ENCODE measurements at places on chromosomes 7 and 10.

DNA sequence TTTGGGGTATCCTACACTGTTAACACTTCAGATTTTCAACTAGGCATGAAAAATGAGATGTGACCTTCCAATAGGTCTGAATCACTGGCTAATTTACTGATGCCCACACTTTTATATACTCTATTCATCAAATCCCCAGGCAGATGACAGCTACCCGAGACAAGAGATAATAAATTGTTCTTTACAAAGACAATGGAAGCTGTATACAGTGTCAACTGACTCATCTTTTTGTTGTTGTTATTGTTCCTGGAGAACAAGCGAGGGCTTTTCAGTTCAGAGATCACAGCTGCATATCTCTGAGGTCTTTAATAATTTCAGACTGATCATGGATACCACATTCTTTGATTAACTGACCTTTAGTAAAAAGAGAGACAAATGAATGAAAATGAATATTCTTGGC is 228.9 kb downstream of the SDHAF3 start:
- DNase-seq, result no peak

DNA sequence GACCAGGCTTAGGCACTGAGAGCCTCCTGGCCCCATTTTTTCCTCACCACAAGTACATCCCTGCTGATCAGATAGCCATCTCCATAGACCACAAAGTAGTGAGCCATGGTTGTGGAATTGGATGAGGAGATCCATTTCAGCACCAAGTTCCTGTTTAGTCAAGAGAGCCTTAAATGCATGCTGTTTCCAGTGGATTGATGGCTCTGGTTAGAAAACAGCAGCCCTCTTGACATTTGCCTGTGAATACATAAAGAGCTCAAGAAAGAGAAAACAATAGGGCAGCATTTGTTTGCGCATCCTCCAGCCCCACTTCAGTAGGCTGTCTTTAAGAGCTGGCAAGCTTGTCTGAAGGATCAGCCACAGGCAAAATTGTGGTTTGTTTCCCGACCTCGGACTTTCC is 251.2 kb downstream of the POU6F2 start:
- DNase-seq, result no peak

DNA sequence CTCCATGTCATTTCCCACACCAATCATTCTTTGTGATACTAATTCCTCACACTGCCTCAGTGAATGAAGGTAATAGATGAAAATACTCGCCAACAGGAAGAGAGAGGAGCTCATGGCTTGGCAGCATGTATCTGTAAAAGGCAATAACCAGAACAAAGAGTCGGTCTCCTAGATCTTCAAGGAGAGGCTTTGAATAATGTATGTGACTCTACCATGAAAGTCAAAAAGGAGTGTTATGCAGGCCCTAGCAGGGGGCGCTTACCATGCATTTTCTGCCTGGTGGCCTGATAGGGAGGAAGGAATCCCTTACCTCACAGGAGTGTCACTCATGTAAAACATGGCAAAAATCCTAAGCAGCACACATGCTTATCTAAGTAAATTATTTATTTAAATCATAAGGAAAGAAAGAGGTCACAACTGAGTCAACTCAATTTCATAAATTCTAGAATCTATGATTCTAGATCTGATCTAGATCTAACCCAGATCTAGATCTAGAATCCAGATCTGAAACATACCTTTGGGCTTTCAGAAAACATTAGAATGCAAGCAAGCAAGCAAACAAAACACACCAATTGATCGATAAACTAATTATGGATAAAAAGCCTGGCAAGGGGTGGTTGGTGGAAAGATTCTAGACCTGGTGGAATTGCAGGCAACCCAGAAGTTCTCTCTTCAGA is 226.3 kb upstream of the KLF6 start:
- DNase-seq, result no peak

DNA sequence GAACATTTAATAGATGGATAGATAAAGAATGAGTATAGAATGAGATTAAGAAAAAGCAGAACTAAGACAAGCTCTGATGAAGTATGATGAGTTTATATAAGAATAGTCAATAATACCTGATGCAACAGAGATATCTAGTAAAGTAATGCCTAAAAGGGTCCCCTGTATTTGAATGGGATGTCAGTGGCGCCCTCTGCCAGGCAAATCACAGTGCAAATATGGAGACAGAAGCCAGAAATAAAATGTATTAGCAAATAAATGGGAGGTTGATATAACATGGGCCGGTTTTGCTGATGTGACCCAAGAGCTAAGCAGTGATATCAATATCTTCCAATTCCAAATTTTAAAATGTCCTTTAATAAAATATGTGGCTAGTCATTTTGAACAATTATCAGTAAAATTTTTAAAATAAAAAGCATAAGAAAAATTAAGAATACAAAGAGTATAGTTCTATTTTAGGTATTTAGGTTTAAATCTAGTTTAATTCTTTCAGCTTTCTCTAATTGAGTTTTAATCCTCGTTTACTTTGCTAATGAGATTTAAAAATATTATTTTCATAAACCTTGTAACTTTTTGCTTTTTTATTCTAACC is 62.6 kb downstream of the ADK start:
- DNase-seq, result peak; percentile 21

- DNase-seq, result peak; percentile 41
Measured at GRCh38 chr7:105387508-105388355, 989 bp downstream of the SRPK2 start.

DNA sequence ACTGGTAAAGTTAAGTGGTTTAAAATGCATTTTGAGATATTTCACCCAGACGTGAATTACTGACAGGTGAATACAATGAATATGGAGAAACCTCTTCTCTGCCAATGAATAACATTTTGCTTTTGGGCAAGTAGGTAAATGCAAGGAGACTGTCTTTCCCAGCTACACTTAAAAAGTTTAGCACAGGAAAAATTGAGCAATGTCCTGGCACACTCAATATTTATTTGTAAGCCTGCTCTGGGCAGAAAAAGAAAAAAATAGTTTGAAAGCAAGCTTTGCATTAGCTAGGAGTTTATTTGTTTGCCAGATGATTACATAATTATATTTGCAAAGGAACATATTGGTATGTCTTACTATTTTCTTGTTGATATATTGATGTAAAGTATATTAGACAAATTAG is 624.2 kb downstream of the ACTR3B start:
- DNase-seq, result no peak

DNA sequence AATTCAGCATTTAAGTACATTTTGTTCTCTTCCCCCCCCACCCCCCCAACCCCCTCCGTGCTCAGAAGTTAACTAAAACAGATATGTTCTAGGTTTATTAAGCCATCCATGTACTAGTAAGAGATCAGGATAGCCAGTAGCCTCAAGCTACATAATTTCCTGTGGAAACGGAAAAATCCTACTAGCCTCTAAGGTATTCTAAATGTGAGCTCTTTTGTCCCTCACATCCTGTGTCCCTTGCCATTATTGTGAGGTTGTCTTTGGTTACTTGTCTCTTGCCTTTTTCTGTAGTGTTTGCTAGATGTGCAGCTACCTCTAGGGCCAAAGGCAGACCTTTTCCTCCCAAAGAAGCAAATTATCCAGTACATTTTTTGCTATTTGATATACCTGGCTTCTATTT is 92.1 kb downstream of the BTRC start:
- no peak for DNase-seq

DNA sequence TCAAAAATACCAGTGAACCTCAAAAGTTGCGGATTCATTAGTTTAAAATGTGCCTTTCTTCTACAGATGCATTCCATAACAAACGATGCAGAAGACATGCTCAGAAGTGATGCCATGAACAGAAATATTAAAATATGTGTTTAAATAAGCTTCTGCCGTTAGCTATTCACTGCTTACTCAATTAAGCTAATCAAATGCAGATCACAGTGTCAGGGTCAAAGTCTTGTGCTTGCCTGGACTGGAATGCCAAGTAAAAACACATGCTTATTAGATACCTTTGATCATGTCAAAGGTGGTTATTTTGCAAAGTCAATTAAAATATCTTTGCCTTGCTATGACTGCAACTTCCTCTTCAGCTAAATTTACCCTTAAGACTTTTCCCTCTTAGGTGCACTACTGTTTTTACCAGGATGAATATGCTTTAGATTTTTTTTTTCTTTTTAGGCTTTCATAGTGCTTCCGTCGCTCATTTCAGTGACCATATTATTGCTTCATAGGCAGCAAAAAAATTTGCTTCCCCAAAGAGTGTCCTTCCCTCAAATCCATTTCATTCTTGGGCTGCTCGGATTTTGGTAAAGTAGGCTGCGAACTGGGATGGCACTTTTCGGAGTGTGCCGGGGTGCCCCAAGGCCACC is 905 bp downstream of the ASB13 start:
- DNase-seq, result no peak

All from effector memory CD8-positive, alpha-beta T cell (primary cell).